ENCODE measurements at places on chromosomes 12 and 14.

DNA sequence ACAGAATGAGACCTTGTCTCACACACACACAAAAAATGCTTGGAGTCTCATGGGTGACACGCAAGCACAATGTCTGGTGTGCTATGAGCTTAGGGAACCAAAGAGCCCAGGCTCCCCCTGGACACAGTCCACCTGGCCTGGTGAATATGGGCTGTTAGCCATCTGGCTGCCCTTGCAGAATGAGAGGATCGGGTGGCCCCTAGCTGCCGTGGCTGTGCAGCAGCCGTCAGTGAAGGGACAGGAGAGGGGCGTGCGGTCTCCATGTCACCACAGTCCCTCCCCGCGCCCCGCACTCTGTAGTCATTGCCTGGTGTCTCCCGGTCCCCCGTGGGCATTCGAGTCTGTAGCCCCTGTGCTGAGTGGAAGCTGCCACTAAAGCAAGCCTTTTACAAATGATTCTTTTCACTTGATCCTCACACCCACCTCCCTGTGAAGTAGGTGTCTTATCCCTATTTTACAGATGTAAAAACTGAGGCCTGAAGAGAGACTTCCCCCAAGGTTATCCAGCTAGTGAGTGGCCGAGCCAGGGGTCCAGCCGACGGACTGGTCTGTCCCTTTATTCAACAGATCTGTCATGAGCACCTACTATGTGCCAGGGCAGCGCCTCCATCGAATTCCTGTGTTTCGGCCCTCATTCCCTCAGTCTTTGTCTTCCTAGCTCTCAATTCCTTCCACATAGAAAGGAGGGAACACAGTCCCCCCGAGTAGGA lies 18.8 kb downstream of the MVK start:
- no peak for DNase-seq

- no peak for DNase-seq
Measured at GRCh38 chr14:104432611-104433231, 146.8 kb upstream of the C14orf180 start.

DNA sequence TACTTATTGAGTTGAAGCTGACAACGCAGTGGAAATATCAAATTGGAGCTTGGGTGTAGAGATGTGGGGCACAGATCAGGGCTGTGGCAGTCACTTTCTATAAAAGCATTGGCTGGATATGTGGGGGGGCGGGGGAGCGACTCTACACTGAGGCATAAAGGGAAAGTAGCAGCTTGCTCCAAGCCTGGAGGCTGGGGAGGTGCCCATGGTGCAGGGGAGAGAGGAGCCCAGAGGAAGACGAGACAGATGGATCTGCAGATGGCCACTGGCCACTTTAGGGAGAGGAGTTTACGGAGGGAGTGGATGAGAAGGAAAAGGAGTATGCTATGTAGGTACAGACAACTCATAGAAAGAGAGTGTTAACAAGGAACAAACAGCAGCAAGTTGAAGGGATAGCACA lies 13.5 kb upstream of the NGB start:
- DNase-seq = no peak

GRCh38 chr12:71665090-71665463 lies 976 bp downstream of the THAP2 start:
- DNase-seq = no peak

GRCh38 chr12:131087991-131088700 lies 134.4 kb downstream of the ADGRD1 start:
- DNase-seq = no peak

All from NCI-H187 (cell line).